Gastrocnemius medialis (tissue), 4 donors: ENCODE measurements at places on chromosomes 3 and 15. TPM values are rescaled to one million over a fixed set of nuclear protein-coding genes. Genes with fewer than 3 reads are reported as not detected.

GRCh38 chr3:127464642-127465041, 125.9 kb downstream of the TPRA1 start:
- H3K27me3 ChIP-seq = no peaks in the 10 kb centered on the region
- H3K4me1 ChIP-seq = no peaks in the 10 kb centered on the region
- H3K27ac ChIP-seq = no peak overlapping the region
- DNase-seq = no peak
- H3K4me3 ChIP-seq = no peak overlapping the region

DNA sequence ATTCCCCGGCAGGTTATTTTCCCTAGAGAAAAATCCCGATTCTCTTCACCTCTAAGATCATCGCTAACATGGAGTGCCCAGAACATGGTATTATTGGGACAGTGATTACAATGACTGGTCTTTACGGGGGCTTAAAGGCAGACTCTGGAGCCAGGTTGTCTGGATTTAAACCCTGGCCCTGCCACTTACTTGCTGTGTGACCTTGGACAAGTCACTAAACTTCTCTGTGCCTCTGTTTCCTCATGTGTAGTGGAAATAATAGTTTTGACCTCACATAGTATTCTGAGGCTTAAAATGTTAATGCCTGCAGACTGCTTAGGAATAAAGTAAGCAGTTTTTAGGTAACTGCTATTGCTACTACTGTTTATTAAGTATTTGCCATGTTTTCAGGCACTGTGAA, 4.4 kb downstream of the PLA2G4D start:
- H3K27me3 ChIP-seq = no peaks in the 10 kb centered on the region
- no peaks in the 10 kb centered on the region for H3K36me3 ChIP-seq
- H3K4me1 ChIP-seq = no peaks in the 10 kb centered on the region
- no peak overlapping the region for H3K4me3 ChIP-seq
- no peak for DNase-seq
- no peak overlapping the region for H3K27ac ChIP-seq

DNA sequence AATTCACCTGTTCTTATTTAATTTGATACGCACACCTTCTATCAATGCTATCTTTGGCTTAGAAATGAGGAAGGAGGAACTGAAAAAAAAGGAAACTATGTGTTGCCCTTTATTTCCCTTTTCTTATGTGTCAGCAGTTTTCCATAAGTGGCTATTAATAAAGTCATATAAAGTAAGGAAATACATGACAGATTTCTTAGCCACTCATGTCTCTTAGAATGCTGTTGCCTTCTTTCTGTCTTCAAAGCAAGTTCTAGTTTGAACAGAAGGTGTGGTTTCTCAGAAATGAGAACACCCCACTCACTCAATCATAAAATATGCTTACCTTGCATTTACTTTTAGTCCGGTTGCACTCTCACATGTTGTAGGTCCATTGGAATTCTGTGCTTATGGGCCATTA, 640.5 kb upstream of the GRM7 start:
- no peaks in the 10 kb centered on the region for H3K4me1 ChIP-seq
- no peak overlapping the region for H3K27ac ChIP-seq
- no peaks in the 10 kb centered on the region for H3K36me3 ChIP-seq
- no peak overlapping the region for H3K4me3 ChIP-seq
- no peaks in the 10 kb centered on the region for H3K27me3 ChIP-seq

DNA sequence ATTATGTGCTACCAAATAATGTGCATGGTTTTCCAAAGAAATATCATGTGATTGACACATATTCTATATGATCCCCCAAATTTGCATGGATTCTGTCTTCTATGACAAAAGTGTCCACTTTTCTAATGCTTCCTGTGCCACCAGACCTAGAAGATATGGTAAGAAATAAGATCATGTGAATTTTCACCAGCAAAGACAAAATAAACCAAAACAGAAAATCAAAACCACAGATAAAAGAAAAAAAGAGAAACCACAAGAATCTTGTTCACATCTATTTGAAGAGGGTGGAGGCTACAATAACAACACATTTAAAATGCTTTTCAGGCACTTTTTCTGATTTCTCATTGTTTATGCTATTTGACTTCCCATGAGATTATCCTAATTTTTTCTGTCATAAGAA, 303.4 kb downstream of the DIPK2A start:
- no peak overlapping the region for H3K4me3 ChIP-seq
- no peaks in the 10 kb centered on the region for H3K27me3 ChIP-seq
- H3K4me1 ChIP-seq = no peaks in the 10 kb centered on the region
- H3K36me3 ChIP-seq = no peaks in the 10 kb centered on the region
- H3K27ac ChIP-seq = no peak overlapping the region

DNA sequence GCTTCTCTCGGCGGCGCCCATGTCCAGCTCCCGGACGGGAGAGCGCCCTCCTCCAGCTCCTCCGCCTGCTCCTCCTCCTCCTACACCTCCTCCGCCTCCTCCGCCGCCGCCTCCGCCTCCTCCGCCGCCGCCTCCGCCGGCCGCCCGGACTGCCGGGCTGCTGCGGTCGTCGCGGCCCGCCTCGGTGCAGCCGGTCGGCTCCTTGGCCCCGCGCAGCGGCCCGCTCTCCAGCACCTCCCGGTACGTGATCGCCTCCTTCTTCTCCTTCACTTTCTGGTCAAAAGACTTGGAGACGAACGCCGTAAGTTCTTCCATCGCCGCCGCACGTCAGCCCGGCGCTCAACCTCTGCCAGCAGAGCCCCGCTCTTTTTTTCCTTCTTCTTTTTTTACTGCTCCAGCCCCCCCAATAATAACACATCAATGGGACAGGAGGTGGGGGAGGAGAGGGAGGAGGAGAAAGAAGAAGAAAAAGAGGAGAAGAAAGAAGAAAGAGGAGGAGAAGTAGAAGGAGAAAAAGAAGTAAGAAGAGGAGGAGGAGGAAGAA, 438 bp downstream of the SHOX2 start:
- no peak for DNase-seq
- H3K27me3 ChIP-seq = peaks cover 82% of the 10 kb centered on the region
- no peaks in the 10 kb centered on the region for H3K36me3 ChIP-seq
- H3K4me3 ChIP-seq = peak overlapping the region; percentile 58

KLHL40 gene
- 320 TPM for total RNA-seq

DNA sequence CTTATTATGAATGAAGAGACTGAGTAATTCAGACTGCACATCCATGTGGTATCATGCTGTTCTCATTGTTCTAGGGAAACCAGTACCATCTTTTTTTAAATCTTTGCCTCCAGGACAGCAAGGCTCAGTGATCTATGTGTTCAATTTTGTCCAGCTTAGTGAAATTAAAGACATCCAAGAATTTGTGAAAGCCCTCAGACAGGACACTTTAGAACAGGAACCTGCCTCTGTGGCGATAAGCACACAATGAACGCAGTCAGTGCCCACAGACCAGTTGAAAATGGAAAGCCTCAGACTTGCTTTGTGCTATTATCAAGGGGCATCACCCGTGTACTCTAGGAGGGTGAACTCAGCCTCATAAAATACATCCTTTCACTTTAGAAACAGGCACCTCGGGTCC, 20.1 kb downstream of the EID1 start:
- H3K27me3 ChIP-seq = no peaks in the 10 kb centered on the region
- no peak for DNase-seq
- H3K36me3 ChIP-seq = no peaks in the 10 kb centered on the region
- no peak overlapping the region for H3K27ac ChIP-seq
- H3K4me3 ChIP-seq = no peak overlapping the region

DNA sequence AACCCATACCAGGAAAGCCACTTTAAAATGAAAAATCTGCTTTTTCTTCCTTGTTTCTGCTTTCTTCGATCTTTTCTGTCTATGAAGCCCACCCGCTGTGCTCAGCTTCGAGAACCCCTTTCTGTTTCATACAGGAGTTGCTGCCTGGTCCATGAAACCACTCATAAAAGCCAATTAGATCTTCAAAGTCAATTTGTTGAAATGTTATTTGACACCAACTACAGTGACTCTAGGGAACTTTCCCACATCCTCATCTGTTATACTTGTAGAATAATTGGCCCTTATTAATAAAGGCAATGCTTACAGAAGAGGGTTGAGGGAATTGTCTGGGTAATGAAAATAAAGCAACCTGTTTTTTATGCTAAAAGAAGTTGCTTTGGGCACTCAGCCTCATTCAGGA, 523.6 kb downstream of the OCA2 start:
- H3K27me3 ChIP-seq = no peaks in the 10 kb centered on the region
- H3K36me3 ChIP-seq = no peaks in the 10 kb centered on the region
- no peaks in the 10 kb centered on the region for H3K4me1 ChIP-seq
- H3K4me3 ChIP-seq = no peak overlapping the region
- DNase-seq = no peak

SERPINI2 gene
- not detected for total RNA-seq
